ENCODE measurements at places on chromosomes 11 and 22. TPM values are rescaled to one million over a fixed set of nuclear protein-coding genes. Genes with fewer than 3 reads are reported as not detected.

DNA sequence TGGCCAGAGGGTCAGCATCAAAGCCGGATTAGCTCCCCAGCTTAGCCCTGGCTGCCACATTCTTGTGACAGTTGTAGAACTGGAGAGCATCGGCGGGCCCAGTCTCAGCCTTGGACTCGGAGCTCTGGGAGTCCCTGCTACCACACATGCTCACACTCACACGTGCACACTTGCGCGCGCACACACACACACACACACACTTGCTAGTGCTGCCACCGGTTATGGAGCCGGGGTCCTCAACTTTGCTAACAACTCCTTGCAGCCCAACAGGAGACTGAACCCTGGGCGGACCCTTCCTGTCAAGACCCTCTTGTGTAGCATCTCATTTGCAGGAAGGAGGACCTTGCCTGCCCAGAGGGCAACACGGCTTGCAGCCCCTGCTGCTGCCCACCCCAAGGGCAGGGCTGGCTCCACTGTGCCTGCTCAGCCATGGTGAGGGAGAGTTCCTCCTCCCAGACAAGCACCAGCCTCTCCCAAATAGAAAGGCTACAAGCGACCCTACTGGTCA, 107.6 kb downstream of the WNT7B start:
- DNase-seq: no peak

GRCh38 chr22:34623580-34623979, 442.4 kb upstream of the ISX start:
- DNase-seq: no peak

- no peak for DNase-seq
Measured at GRCh38 chr11:100932474-100933100, 197.0 kb downstream of the PGR start.

GRCh38 chr11:76314741-76315090, 66.2 kb downstream of the THAP12 start:
- DNase-seq: no peak

DNA sequence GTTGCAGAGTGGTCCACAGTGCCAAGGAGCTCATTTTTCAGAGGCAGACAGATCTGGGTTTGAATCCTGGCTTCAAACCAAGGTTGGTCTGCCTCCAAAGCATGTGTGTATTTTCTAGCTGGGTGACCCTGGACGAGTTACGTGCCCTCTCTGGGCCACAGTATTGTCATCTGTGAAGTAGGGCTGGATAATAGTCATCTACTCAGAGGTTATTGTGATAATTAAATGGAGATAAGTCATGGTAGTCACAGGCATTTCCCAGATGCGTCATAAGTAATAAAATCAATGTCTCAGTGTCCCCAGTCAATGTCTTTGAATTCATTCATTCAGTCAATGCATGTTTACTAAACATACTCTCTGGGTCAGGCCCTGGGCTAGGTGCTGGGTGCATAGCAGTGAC, 8.6 kb downstream of the OMP start:
- DNase-seq: no peak

MEI1 gene
- 3.3 TPM for polyA plus RNA-seq

DPAGT1 gene
- 77.3 TPM for polyA plus RNA-seq

OR52A1 gene
- not detected for polyA plus RNA-seq

DNA sequence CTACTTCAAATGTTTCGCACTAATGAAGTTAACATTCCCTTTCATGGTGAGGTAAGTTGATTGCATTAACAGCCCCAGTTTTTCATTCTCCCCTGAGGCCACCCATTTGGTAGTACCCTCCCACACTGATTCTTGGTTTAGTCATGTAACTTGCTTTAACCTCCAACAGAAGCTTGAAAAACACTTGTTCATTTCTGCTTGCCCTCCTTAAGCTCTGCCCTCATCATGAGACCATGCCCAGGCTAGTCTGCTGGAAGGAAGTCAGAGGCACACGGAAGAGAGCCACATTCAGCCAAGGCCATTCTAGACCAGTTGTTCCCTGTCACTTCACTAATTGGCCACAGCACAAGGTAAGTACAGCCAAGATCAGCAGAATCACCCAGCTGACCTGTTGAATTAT, 50.7 kb upstream of the CD44 start:
- DNase-seq: no peak

DNA sequence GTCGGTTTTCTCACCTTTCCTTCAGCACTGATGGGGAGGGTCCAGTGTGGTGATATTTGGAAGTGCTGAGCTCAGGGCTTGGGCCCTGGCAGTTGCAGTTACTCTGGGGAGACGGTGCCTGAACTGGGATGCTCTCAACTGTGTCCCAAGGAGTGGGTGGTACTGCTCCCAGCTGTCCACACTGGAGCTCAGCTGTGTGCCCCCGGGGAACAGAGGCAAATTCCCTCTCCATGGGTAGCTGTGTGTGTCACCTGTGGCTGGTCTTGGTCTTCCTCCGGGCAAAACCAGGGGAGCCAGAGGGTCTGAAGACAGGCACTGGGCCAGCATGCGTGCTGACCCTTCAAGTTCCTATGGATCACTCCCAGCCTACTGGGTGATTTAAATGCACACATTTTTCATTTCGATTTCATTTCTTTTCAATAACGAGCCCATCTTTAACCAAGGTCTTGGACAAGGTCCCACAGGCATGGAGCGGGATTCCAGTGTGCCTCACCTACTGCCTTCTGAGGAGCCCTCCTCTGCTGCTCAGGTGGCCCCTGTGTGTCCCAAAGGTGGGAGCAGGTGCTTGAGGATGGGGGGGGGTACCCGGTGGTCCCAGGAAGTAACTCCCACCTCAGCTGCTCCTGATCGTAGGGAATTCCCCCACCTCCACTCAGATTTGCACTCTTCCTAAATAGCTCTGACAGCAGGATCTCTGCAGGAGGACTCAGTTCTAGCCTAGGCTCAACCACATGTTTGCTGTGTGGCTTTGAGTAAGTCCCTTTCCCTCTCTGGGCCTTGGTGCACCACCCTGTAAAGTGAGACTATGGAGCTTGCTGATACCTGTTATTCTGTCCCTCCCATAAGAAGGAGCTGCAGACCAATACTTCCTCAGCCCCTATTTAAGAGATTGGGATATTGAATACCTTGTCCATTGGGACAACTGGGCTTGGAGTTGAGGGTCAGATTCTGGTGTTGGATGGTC, 16.8 kb downstream of the PRDM11 start:
- no peak for DNase-seq

PHETA2 gene
- polyA plus RNA-seq: 1.1 TPM

- DNase-seq: no peak
Measured at GRCh38 chr11:116168459-116168787, 604.4 kb downstream of the BUD13 start.

DNA sequence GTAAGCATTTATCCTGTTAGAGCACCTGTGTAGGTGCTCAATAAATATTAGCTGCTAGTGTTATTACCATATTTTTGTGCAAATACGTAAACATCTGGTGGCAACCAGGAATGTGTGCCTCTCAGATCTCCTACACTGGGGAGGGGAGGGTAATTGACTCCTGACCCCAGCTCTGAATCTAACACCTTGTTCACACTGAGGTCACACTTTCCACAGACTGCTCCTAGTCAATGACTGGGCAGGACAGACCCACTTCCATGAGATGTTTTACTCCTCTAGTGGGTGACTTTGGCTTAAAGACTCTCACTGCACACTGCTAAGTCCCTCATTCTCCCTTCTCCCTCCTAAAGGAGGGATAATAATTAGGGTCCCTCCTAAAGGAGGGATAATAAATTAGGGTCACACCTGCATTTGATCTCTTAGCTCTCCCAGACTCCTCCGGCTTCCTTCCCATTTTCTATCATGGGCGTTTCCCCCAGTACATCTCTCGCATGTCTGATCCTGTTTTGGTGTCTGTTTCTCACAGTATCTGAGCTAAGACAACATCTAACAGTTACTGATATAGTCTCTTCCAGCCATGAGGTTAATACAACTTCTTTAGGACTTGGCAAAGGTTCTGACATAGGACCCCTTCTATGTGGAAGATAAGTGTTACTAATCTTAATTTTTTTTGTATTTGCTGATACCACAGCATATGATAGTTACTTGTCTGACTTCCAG, 8.0 kb downstream of the CSTPP1 start:
- no peak for DNase-seq

DNA sequence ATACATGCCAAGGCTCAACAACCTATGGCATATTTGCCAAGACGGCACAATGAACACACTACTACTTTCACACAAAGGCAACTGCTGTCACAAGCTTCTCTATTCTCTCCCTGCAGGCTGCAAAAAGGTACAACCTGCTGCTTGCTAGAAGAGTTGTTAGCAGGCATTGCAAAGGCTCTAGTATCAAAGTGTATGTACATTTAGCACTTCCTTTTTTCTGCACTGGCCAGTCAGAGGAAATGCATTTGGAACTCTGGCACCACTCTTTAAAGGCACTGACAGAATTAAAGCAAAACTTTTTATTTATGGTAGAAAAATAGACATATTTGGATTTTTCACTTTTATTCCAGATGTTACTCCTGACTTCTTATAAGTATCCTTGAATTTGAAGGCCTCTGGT, 125.9 kb downstream of the CWF19L2 start:
- DNase-seq: no peak

TRIM29 gene
- polyA plus RNA-seq: not detected

C11orf42 gene
- 0.15 TPM for polyA plus RNA-seq

DNA sequence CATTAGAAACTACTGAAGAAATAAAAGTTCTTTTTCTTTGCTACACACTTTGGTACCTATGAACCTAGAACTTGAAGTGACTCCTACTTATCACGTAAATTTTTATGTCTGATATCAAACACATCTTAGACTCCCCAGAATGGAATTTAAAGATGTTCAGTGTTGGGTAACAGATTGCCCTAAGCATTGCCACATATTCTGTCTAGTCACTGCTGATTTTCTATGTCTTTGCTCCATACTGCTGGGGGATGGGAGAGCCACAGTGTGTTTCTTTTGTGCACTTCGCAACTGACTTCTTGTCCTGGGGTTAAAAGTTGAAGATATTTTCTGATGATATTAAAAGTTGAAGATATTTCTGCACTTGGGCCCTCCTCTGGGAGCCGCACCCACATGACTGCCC, 19.4 kb upstream of the MYO18B start:
- no peak for DNase-seq

GRCh38 chr11:117837070-117837776, 12.7 kb upstream of the FXYD2 start:
- DNase-seq: no peak

ZNF74 gene
- 30.1 TPM for polyA plus RNA-seq

STK33 gene
- polyA plus RNA-seq: 21.5 TPM

DNA sequence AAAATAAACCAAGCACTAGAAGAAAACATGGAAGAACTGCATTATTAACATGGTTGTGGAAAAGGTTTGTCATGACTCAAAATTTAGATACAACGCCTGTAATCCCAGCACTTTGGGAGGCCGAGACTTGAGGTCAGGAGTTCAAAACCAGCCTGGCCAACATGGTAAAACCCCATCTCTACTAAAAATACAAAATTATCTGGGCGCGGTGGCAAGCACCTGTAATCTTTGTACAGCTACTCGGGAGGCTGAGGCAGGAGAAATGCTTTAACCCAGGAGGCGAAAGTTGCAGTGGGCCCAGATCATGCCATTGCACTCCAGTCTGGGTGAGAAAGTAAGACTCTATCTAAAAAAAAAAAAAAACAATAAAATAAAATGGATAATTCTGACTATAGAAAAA, 23.7 kb downstream of the GNB1L start:
- no peak for DNase-seq

DNA sequence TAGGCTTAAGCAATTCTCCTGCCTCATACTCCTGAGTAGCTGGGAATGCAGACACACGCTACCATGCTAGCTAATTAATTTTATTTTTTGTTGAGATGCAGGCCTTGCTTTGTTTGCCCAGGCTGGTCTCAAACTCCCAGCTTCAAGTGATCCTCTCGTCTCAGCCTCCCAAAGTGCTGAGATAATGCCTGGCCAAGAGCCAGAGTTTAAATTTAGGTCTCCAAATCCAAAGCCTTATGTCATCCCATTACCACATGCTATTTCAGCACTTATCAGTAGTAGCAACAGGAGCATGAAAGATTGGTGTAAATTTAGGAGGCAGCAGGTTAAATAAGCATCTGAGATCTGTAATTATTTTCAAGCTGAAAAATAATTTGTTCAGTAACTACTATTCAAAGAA, 326.1 kb upstream of the ANO5 start:
- no peak for DNase-seq

RAG2 gene
- polyA plus RNA-seq: 0.84 TPM

- DNase-seq: no peak
Measured at GRCh38 chr11:29135504-29135903, 881.3 kb downstream of the KCNA4 start.

GRCh38 chr11:130601141-130601540, 152.7 kb downstream of the ADAMTS15 start:
- peak; percentile 93 for DNase-seq

NXPE4 gene
- not detected for polyA plus RNA-seq

DNA sequence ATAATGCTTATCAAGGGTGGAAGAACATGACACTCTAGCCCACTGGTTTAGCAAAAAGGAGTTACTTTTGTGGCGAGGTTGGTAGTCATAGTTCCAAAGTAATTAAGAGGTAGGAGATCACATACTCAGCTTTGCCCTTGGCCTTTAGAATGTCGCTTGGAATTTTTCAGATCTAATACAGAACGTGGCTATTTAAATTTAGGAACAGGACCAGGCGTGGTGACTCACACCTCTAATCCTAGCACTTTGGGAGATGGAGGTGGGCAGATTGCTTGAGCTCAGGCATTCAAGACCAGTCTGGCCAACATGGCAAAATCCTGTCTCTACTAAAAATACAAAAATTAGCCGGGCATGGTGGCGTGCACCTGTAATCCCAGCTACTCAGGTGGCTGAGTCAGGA, 26.1 kb upstream of the ZNRF3 start:
- DNase-seq: no peak

DNA sequence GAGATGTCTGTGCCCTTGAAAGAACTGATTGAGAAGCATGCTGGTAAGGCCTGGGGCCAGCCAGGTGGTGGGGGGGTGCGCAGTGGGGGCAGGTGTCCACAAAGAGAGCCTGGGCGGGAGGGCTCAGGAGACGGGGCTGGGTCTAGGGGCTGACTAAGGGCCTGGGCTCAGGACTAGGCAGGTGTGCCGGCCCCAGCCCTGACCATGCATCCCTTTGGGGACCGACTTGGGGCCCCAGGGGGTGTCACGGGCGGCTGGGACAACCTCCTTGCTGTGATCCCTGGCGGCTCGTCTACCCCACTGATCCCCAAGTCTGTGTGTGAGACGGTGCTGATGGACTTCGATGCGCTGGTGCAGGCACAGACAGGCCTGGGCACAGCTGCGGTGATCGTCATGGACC, 4.4 kb downstream of the NDUFV1 start:
- no peak for DNase-seq

USP47 gene
- 46.6 TPM for polyA plus RNA-seq

- DNase-seq: peak; percentile 85
Measured at GRCh38 chr11:46279126-46280099, 2.0 kb downstream of the CREB3L1 start.

SLC35E4 gene
- 7.6 TPM for polyA plus RNA-seq

DNA sequence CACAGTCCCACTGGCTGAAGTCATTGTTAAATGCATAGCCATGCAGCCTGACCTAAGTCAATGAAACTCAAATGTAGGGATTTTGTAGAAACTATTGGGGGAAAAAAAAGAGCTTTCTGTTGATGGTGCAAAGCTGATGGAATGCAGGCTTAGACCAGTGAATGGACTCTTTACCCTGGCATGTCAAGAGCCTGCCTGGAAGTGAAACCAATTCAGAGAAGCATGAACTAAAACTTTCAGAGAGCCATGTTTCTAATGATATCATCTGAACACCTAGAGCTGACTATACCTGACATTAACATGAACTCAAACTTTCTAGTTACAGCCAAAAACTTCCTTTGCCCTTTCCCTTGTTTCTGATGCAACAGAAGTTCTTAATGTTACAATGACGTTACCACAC, 89.0 kb downstream of the APIP start:
- DNase-seq: no peak

All from cardiac muscle cell (in vitro differentiated cells and primary cell).